ENCODE measurements at places on chromosomes 2 and 18. TPM values are rescaled to one million over a fixed set of nuclear protein-coding genes. Genes with fewer than 3 reads are reported as not detected.

Gene NPPC
- not detected for total RNA-seq

Gene XIRP2
- total RNA-seq, result not detected

Gene SLC11A1
- 0.22 TPM for total RNA-seq

Gene TXNDC2
- not detected for total RNA-seq

Gene POTEE
- total RNA-seq, result not detected

Gene AQP12A
- not detected for total RNA-seq

Gene PAX8
- total RNA-seq, result 1.6 TPM

Gene DSG1
- 1.2 TPM for total RNA-seq

Gene GPC1
- total RNA-seq, result 72.6 TPM

Gene CABYR
- total RNA-seq, result 3.5 TPM

Gene C1QL2
- total RNA-seq, result not detected

Gene TACR1
- total RNA-seq, result not detected

Gene IL1A
- total RNA-seq, result 0.54 TPM

Gene LYPD6B
- total RNA-seq, result 9.4 TPM

Gene TMBIM1
- total RNA-seq, result 283 TPM

Gene IL36RN
- total RNA-seq, result 8.6 TPM

Gene TMEM163
- total RNA-seq, result not detected

Gene LOXHD1
- not detected for total RNA-seq

Gene DNAH7
- 0.11 TPM for total RNA-seq

Gene FARP2
- 36.9 TPM for total RNA-seq

Gene CRYGC
- not detected for total RNA-seq

Gene PLCD4
- not detected for total RNA-seq

Gene PLGLB2
- 0.76 TPM for total RNA-seq

Gene POTEJ
- not detected for total RNA-seq

Gene DYNAP
- total RNA-seq, result not detected

Gene ADCYAP1
- not detected for total RNA-seq

Gene TMEM178A
- total RNA-seq, result not detected

Gene ACTR3
- total RNA-seq, result 227 TPM

Gene PLEK
- total RNA-seq, result not detected

Gene SPATA3
- not detected for total RNA-seq

Gene CCDC141
- total RNA-seq, result not detected

Gene GAL3ST2
- total RNA-seq, result 0.79 TPM

Gene C1GALT1C1L
- total RNA-seq, result 1.3 TPM
